AG09319 (cell line): ENCODE measurements at places on chromosomes 11 and 22.

DNA sequence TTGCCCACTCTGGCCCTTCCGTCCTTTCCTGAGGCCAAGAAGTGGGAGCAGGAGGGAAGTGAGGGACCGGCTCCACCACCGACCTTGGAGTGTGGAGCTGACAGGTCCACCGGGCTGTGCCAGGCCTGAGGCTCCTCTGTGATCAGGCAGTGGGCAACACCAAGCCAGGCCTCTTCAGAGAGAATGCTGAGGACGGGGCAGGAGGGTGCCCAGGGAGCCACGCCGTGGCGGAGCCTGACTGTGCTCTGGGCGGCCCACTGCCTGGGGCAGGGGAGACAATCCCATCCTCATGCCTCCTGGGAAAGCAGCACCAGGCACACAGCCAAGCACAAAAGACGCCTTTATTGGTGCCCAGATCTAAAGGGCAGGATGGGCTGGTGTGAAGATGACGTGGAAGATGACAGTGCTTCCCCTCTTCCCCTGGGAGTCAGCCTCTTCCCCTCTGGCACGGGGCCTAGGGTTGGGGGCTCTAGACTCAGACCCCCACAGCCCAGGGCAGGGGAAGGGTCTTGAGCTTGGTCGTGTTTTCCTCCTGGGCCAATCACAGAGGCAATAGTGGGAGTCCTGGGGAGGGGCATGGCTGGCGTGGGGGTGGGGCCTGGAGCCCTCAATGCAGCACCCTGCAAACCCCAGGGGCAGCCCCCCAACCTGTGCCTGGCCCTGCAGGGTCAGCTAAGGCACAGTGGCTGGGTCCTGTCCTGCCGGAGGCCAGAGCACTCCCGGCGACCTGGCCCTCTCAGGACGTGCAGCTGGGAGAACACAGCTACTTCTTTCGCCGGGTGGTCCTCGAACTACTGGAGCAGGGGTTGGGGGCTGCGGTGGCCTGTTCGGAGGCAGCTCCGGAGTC is 4.7 kb downstream of the LMF2 start:
- DNase-seq = no peak

DNA sequence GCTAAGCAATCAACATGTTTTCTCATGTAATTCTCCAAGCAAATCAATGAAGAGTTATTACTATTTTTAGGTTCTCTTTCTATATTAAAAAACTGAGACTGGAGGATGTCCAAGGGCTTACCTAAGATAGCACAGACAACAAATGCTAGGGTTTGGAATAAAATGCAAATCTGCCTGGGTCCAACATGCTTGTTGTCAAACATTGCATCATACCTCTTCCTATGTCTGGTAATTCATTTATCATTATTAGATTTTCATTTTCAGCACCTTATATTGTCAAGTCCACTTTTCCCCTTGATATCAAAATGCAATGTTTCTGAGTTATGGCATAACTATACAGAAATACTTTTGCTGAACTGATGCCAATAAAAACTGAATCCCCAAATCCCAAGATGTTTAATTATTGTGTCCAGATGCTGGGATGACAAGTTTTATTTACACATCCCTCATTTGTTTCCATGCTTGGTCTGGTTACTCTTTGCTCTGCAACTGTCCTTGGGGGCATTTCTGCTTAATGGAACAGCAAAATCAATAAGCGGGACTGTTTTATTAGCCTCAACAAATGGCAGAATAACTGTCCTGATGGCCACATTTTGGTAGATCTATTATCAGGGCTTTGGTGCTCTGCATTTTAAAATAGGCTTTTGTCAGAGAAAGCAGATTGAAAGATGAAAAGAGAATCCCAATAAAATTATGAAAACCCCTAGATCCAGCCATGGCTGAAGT is 86.0 kb downstream of the C11orf87 start:
- DNase-seq = no peak

DNA sequence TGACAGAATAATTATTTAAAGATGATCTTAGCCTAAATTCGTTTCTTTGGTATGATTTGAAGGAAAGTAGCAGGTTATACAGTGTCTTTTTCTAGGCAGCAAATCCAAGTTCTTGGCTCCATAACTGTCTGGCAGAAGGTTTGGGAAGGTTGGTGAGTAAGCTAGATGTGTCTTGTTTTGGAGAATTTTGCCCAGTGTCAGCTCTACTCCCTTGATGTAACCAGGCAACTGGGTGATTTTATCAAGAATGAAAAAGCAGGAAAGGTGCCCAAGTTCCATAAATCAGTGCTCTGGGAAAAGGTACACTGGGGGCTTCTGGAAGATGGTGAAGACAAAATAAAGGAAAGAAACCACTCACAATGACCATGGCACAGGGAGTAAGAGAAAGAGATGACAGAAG is 71.5 kb upstream of the USP47 start:
- no peak for DNase-seq

- peak; percentile 35 for DNase-seq
Measured at GRCh38 chr22:29635734-29636357, 32.4 kb downstream of the NF2 start.

GRCh38 chr11:86275493-86276370 is 26.3 kb upstream of the HIKESHI start:
- DNase-seq = no peak

GRCh38 chr22:18005201-18005926 is 19.0 kb downstream of the MICAL3 start:
- DNase-seq = no peak

- no peak for DNase-seq
Measured at GRCh38 chr11:14513800-14514199, 6.4 kb downstream of the PSMA1 start.

- no peak for DNase-seq
Measured at GRCh38 chr22:42613872-42614301, 796 bp downstream of the POLDIP3 start.

GRCh38 chr11:125481531-125481930 is 14.5 kb downstream of the FEZ1 start:
- no peak for DNase-seq

GRCh38 chr22:29767171-29768051 is at the start of gene UQCR10:
UQCR10 (plus strand) TSS chr22:29767369; CDS start chr22:29767399, 30 bp downstream.
- DNase-seq = peak; percentile 80

DNA sequence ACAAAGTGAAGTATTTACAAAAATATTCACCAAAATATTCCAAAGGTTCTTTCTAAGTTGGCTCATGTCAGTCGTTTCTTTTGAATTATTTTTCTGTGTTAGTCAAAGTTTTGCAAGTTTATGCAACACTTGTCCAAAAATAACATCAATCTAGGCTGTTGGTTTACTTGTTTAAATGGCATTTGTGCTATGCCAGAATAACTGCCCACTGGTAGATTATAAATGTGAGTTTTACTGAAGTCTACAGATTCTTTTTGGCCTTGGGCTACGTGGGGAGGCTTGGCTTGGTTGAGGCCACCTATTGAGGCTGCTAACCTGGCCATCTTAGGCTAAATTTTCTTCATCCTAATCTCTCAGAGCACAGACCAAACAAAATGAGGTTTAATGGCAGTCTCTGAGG is 1091.9 kb upstream of the RAG2 start:
- no peak for DNase-seq

DNA sequence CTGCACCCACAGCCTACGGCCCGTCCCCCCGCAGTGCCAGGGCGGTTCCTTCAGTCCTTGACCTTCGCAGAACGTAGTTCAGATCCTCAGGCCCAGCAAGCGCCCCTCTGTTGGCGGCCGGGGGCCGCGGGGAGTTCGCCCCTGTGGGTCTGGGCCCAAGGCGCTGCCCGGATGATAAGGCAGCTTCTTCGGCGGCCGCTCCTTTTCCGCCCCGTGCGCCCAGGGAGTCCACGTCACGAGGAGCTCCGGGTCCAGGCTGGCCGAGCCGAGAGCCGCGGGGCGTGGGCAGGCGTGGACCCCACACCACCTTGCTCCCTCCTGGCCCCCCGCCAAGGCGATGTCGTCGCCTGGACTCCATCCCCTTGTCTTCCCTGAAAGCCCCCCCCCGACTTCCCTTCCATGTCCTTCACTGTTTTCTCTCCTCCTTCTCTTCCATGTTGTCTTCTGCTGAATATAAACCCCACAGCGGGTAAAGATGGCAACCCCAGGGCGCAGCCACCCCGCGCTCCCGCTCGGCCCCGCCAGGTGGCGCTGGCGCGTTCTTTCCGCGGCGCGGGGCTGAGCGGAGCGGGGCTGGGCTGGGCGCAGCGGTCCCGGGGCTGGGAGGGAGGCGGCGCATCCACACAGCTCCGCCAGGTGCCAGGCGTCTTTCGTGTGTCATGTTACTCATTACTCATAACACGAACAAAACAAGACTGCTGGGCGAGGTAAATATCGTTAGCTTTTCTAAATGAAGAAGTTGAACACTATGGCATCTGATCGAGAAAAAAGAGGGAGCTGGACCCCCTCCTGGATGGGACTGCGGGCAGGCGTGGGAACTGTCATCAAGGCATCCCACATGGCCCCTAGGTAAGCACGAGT is 321.0 kb downstream of the NTM start:
- no peak for DNase-seq

DNA sequence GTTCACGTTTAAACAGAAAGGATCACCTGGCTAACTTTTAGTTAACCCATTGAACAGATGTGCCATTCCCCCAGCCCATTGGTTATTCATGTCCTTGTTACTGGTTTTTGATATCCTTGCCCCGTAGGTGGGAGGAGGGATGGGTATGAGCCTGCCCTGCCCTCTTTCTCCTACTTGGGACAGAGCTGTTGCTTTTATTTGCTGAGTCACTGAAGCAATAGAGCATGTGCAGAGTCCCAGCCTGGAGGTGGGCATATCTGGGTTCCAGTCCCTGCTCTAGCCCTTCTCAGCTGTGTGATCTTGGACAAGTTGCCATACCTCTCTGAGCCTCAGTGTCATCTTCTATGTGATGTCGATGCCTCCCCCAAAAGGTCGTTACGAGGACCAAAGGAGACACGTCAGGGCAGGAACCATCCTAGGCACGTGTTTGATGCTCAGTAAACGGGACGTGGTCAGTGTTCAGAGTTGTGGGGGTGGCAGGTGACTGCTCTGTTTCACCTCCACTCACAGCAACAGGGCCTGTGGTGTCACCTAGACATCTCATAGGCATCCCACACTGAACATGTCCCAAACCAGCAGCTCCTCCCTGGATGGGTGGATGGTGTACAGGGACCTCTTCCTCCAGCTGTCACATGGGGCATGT is 61.0 kb downstream of the BMAL1 start:
- DNase-seq = peak; percentile 34

GRCh38 chr22:28741200-28741784 is 328 bp downstream of the CHEK2 start:
- DNase-seq = no peak

DNA sequence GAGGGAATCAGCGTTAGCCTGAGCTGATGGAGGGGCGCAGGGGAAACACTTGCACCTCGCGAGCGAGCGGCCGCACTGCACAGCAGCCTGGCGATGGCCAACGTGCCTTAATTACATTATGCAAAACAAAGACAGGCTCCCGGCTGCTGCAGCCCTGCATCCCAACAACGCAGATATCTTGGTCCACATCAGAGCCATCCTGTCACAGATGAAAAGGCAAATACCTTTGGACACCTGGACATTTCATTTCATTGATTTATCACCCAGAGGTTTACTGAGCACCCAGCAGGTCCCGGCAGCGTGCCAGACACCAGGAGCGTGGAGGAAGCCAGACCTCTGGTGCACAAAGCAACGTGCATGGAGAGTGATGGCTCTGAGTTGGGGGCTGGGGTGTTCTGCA is 843.0 kb downstream of the TBC1D22A start:
- no peak for DNase-seq

DNA sequence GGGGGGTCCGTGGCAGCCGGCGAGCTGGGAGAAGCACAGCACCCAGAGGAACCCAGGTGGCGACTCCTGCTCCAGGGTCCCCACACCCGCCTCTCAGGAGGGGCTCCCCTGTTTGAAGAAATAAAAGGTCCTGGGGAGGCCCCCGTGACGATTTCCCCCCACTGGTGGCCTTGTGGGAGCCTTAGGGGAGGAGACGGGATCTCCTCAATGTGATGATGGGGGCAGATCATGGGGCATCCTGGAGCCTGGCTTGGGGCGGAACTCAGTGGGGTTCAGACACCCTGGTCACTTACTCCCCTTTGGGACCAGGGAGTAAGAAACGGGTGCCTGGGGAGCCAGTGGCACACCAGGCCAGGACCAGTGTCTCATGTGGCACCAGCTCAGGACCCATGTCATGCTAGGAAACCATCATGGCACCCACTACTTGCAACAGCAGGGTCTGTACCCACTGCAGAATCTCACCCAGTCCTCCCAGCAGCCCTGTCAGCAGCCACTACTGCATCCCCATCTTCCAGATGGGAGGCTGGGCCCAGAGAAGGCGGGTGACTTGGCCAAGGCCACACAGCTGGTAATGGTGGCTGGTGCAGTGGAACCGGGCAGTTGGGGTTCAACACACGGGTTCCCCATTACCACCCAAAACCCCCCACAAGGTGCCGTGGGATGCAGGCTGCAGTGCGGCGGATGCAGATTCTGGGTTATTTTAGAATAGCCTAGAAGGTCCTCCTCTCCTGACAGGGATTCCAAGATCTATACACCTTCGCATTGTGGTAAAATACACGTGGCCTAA is 130.7 kb downstream of the CTTN start:
- DNase-seq = no peak

- no peak for DNase-seq
Measured at GRCh38 chr11:68963779-68964178, 17.0 kb downstream of the MRGPRD start.

GRCh38 chr11:2818503-2818902 is 67.1 kb downstream of the CDKN1C start:
- DNase-seq = no peak

GRCh38 chr11:107018219-107018901 is at the start of gene GUCY1A2:
GUCY1A2 (minus strand) TSS chr11:107018476; CDS start chr11:107018055, 421 bp downstream.
- no peak for DNase-seq

GRCh38 chr11:76859708-76860227 is 950 bp upstream of the ACER3 start:
- no peak for DNase-seq

DNA sequence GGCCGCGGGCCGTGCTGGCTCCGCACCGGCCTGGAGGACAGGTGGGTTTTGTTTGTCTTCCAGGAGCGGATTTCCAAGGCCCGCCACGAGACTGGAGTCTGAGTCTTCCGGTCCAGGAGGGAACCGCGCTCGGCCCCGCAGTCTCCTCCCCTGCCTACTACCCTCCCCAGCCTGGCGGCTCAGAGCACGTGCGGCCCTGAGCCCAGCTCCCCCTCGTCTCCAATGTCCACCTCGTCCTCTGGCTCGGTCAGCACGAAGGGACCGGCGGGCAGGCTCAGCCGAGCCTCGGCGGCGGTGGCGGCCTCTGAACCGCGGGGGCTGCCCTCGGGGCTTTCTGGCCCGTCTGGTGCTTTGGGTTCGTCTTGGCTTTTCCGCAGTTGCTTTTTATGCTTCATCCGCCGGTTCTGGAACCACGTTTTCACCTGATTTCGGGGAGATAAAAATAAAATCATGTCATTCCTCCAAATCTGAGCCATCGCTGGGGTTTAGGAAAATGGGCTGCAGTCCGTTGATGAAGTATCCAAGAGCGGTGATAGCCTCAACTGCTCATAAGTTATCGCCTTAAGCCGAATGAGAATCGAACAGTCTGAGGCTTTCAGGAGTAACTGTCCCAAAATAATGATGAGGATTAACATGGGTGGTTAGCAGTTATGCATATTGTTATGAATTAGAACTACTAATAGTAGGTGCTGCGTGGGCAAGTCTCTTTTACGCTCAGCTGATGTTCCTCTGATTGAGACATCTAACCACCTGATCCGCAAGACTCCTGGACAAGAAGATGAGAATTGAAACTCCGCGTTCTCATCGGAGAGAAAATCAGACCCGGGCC is 4.0 kb downstream of the BSX start:
- no peak for DNase-seq

- no peak for DNase-seq
Measured at GRCh38 chr11:27011560-27012233, 17.8 kb downstream of the FIBIN start.
